ENCODE measurements at places on chromosomes 5 and 9. TPM values are rescaled to one million over a fixed set of nuclear protein-coding genes. Genes with fewer than 3 reads are reported as not detected.

The DND1 gene
- not detected for polyA plus RNA-seq

The CTXN3 gene
- not detected for polyA plus RNA-seq

The OR1J2 gene
- not detected for polyA plus RNA-seq

The ADGRV1 gene
- not detected for polyA plus RNA-seq

The IL17B gene
- not detected for polyA plus RNA-seq

The RASEF gene
- not detected for polyA plus RNA-seq

The IL5 gene
- not detected for polyA plus RNA-seq

The KCNMB1 gene
- polyA plus RNA-seq, result not detected
